Lower lobe of right lung (tissue), 2 donors: ENCODE measurements at places on chromosomes 4 and X. TPM values are rescaled to one million over a fixed set of nuclear protein-coding genes. Genes with fewer than 3 reads are reported as not detected.

DNA sequence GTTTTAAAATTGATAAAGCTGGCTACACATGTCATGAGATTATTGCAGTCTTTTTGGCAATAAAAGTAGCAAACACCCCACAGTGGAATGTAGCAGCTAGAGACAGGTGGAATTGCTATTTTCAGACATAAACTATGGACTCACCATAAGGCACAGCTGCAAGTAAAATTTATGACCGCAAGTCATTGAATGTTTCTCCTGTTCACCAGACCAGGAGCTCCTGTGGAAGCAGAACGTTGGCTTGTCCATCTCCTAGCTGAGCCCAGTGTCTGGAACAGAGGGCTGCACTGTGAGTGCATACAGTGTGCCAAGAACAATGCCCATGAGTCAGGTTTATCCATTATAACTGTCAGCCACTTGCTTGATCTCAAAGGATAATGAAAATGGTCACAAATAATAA is 538.2 kb downstream of the INPP4B start:
- no peaks in the 10 kb centered on the region for H3K36me3 ChIP-seq
- DNase-seq, result no peak
- no peak overlapping the region for H3K27ac ChIP-seq
- no peaks in the 10 kb centered on the region for H3K4me1 ChIP-seq
- H3K4me3 ChIP-seq, result no peak overlapping the region

Gene CWH43
- total RNA-seq, result 2.3 TPM

Gene PCDH10
- total RNA-seq, result 0.71 TPM

Gene GRIA2
- not detected for total RNA-seq

- no peak overlapping the region for H3K4me3 ChIP-seq
- no peaks in the 10 kb centered on the region for H3K36me3 ChIP-seq
Measured at GRCh38 chr4:41172786-41173185, 41.6 kb downstream of the APBB2 start.

GRCh38 chr4:180280726-180281297 is 1962.4 kb upstream of the TENM3 start:
- no peaks in the 10 kb centered on the region for H3K27me3 ChIP-seq
- DNase-seq, result no peak
- no peaks in the 10 kb centered on the region for H3K4me1 ChIP-seq

Gene CXCL6
- total RNA-seq, result 0.50 TPM

DNA sequence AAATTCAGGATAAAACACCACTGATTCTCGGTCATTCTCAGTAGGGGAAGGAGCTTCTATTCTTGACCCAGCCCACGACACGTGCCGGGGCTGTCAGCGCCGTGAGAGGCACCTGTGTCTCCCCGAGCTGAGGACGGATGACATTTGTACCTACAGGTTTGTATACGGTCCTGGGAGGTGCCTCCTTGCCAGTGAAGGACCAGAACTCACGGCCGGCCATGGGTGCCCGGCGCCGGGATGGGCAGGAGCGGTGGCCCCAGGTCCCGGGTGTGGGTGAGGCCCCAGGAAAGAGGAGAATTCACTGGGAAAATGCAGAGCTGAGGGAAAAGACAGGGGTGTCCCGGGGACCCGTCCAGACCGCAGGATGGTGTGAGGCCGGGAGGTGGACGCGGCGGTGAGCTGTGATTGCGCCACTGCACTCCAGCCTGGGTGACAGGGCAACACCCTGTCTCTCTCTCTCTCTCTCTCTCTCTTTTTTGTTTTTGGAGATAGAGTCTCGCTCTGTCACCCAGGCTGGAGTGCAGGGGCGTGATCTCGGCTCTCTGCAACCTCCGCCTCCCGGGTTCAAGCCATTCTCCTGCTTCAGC is 48.9 kb upstream of the PPP2R3B start:
- no peaks in the 10 kb centered on the region for H3K36me3 ChIP-seq
- H3K27me3 ChIP-seq, result peaks cover 8% of the 10 kb centered on the region
- H3K27ac ChIP-seq, result no peak overlapping the region
- H3K4me1 ChIP-seq, result no peaks in the 10 kb centered on the region
- no peak overlapping the region for H3K4me3 ChIP-seq

Gene C1QTNF7
- 10.7 TPM for total RNA-seq

GRCh38 chrX:120137439-120137838 is 21.0 kb upstream of the RHOXF2 start:
- H3K4me1 ChIP-seq, result no peaks in the 10 kb centered on the region
- H3K4me3 ChIP-seq, result no peak overlapping the region
- no peaks in the 10 kb centered on the region for H3K36me3 ChIP-seq
- DNase-seq, result no peak

DNA sequence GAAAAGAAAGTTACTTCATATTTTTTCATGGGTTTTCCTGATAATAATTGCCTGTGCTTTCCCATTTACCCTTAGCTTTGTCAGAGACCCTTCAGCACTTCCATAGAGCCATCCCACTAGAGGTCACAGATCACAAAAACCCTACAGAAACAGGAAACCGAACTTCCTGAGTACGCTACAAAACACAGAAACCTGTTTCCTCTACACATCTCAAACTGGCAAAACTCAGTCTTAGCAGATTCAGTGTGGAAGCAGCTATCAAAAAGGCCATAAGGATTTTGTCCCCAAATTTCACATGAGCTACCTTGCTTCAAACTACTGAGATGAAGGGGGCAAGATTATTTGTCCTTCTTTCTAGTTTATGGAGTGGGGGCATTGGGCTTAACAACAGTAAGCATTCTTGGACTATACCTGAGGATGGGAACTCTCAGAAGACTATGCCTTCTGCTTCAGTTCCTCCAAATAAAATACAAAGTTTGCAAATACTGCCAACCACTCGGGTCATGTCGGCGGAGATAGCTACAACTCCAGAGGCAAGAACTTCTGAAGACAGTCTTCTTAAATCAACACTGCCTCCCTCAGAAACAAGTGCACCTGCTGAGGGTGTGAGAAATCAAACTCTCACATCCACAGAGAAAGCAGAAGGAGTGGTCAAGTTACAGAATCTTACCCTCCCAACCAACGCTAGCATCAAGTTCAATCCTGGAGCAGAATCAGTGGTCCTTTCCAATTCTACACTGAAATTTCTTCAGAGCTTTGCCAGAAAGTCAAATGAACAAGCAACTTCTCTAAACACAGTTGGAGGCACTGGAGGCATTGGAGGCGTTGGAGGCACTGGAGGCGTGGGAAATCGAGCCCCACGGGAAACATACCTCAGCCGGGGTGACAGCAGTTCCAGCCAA is at the start of gene MMRN1:
Gene MMRN1 (plus strand): TSS at position 206 of the 902 bp plus-strand sequence. CDS start 118 bp downstream, at position 324.
- H3K4me1 ChIP-seq, result no peaks in the 10 kb centered on the region
- no peak within 1 kb of the TSS for H3K4me3 ChIP-seq
- H3K27ac ChIP-seq, result no peak within 1 kb of the TSS
- no peaks in the 10 kb centered on the region for H3K36me3 ChIP-seq

DNA sequence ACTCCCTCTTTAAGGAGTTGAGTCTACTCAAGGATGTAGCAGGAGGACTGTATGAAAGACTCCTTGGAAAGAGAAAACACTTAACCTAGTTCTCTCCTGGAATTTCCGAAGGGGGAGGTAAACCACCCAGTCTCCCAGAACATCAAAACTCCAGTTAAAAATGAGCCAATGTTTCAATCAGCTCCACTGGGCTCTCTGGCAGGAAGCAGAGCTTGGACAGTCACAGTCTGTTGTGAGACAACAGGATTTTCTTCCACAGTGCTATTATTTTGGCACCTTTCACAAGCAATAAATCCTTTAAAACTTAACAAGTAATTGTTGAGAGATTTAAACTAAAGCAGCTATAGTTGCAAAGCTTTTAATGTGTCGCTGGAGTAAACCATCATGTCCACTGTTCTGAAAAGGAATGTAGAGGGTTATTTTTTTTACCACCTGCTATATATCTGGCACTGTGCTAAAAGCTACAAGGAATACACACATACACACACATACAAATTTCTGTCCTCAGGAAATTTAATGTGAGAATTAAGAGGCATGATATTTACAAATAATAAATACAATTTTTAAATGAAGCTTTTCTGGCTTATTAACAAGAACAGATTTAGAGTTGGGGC is 229.2 kb upstream of the INTU start:
- DNase-seq, result no peak
- no peaks in the 10 kb centered on the region for H3K27me3 ChIP-seq
- no peak overlapping the region for H3K4me3 ChIP-seq
- no peak overlapping the region for H3K27ac ChIP-seq

Gene F9
- total RNA-seq, result not detected

GRCh38 chr4:146232131-146232722 is 17.9 kb downstream of the REELD1 start:
- H3K4me1 ChIP-seq, result peaks cover 15% of the 10 kb centered on the region
- DNase-seq, result no peak
- no peaks in the 10 kb centered on the region for H3K27me3 ChIP-seq

DNA sequence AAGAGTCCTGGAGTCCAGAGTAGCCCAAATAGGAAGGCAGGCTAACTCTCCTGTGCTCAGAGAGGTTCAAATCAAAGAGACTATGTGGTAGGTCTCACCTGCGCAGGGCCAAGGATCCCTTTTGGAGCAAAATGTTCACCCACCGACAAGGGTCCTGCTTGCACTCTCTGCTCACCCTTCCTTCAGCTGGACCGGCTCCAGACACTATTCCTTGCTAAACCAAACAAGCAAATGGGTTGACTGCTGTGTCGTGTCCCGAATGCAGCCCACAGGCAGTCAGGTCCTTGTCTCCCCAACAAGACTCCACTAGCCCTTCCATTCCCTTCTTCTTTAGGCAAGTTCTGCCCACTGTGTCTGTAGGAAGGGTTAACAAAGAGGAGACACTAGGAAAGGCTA is 760 bp downstream of the TRMT2B start:
- H3K4me3 ChIP-seq, result peak overlapping the region; percentile 65
- H3K4me1 ChIP-seq, result peaks cover 6% of the 10 kb centered on the region
- DNase-seq, result no peak
- H3K36me3 ChIP-seq, result no peaks in the 10 kb centered on the region
- no peaks in the 10 kb centered on the region for H3K27me3 ChIP-seq
- peak overlapping the region; percentile 90 for H3K27ac ChIP-seq

Gene ZAR1
- not detected for total RNA-seq

- H3K36me3 ChIP-seq, result no peaks in the 10 kb centered on the region
- DNase-seq, result no peak
- no peaks in the 10 kb centered on the region for H3K4me1 ChIP-seq
Measured at GRCh38 chr4:62970846-62971245, 1438.4 kb downstream of the TECRL start.

DNA sequence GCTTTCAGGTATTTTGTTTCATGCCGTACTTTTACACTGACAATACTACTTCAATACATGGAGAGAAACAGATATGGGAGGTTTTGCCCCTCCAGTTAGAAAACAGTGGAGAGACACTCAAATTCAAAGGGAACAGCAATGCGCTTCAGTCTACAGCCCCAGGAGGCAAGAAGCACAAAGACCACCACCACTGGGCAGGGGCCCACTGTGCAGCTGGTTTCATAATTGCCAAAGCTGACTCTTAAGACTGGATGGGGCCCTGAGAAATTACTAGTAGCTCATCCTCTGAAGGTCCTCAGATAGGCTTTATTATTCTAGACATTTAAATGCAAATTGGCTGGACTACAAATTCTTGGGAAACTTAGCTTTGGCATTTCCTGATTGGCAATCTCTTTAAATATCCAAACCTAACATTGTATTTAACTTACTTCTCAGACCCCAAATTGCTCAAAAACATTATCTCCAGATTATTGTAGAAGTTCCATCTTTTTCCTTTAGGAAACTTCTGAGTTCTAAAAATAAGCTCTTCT is 85.9 kb upstream of the GPR34 start:
- H3K36me3 ChIP-seq, result no peaks in the 10 kb centered on the region
- H3K27ac ChIP-seq, result no peak overlapping the region
- H3K4me3 ChIP-seq, result no peak overlapping the region
- H3K4me1 ChIP-seq, result no peaks in the 10 kb centered on the region

GRCh38 chrX:37599729-37600128 is 28.3 kb downstream of the LANCL3 start:
- H3K4me1 ChIP-seq, result no peaks in the 10 kb centered on the region
- DNase-seq, result no peak
- no peaks in the 10 kb centered on the region for H3K27me3 ChIP-seq
- H3K36me3 ChIP-seq, result no peaks in the 10 kb centered on the region
- H3K27ac ChIP-seq, result no peak overlapping the region

DNA sequence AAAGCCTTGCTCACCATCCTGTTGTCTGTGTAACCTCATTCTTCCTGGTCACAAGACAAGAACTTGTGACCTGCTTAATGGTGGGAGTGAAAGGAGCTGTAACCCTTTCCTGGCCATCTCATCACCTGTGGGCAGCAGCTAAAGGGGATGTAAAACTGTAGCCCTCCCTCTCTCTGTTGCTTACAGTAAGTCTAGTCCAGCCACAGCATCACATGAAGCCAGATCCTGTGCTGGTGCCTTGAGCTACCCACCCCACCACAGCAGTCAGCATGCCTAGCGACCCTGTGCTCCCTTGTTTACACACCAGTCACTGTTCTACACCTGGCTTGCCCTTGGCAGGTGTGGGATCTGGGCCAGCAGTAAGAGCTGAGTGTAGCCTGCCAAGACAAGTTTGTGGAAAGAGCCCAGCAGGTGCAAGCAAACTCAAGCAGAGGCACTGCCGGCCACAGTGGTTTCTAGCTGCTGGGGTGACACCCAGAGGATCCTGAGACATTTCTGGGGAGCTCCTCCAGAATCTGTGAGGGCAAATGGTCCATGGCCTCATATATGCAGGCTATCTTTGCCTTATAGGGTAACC is 41.0 kb downstream of the UGT2B28 start:
- H3K27ac ChIP-seq, result no peak overlapping the region
- H3K4me3 ChIP-seq, result no peak overlapping the region
- no peaks in the 10 kb centered on the region for H3K36me3 ChIP-seq
- H3K4me1 ChIP-seq, result no peaks in the 10 kb centered on the region
- peak; percentile 30 for DNase-seq
- H3K27me3 ChIP-seq, result no peaks in the 10 kb centered on the region

DNA sequence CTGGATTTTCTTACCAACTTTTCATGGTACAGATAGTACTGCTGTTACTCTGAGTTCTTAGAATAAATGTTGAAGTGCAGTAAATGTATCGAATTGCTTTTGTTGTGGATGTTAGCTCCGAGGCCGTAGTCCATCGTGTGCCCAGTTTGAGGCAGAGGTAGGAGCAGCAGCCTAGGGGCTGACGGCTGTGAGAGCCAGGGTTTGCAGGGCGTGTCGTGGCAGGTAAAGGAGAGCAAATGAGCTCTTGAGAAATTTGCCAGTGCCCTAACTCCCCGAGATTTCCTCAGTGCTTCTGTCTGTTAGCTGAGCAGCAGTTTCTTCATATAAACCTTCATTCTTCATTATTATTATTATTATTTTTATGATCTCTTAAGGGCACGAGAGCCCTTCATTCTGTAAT is 21.6 kb downstream of the PRIMPOL start:
- peaks cover 61% of the 10 kb centered on the region for H3K36me3 ChIP-seq
- H3K4me1 ChIP-seq, result peaks cover 8% of the 10 kb centered on the region
- DNase-seq, result no peak
- H3K27me3 ChIP-seq, result no peaks in the 10 kb centered on the region
- no peak overlapping the region for H3K4me3 ChIP-seq

- H3K27ac ChIP-seq, result no peak overlapping the region
- DNase-seq, result no peak
- H3K36me3 ChIP-seq, result no peaks in the 10 kb centered on the region
- H3K4me3 ChIP-seq, result no peak overlapping the region
- H3K4me1 ChIP-seq, result no peaks in the 10 kb centered on the region
- H3K27me3 ChIP-seq, result peaks cover 5% of the 10 kb centered on the region
Measured at GRCh38 chr4:122131562-122132157, 20.5 kb upstream of the BLTP1 start.

- H3K27ac ChIP-seq, result no peak overlapping the region
- no peaks in the 10 kb centered on the region for H3K36me3 ChIP-seq
- H3K27me3 ChIP-seq, result no peaks in the 10 kb centered on the region
Measured at GRCh38 chrX:151000861-151001331, 17.8 kb downstream of the HMGB3 start.

Gene NR0B1
- total RNA-seq, result not detected

- no peaks in the 10 kb centered on the region for H3K27me3 ChIP-seq
- DNase-seq, result no peak
- no peaks in the 10 kb centered on the region for H3K4me1 ChIP-seq
- peak overlapping the region; percentile 68 for H3K27ac ChIP-seq
- no peaks in the 10 kb centered on the region for H3K36me3 ChIP-seq
Measured at GRCh38 chrX:23844502-23845138, 61.6 kb downstream of the SAT1 start.

Gene ARAF
- 90.1 TPM for total RNA-seq
